ENCODE measurements at places on chromosomes 6 and 20.

- no peak for DNase-seq
Measured at GRCh38 chr6:21423106-21423854, 170.3 kb upstream of the SOX4 start.

- DNase-seq: no peak
Measured at GRCh38 chr6:133740218-133740617, 148.7 kb upstream of the TCF21 start.

DNA sequence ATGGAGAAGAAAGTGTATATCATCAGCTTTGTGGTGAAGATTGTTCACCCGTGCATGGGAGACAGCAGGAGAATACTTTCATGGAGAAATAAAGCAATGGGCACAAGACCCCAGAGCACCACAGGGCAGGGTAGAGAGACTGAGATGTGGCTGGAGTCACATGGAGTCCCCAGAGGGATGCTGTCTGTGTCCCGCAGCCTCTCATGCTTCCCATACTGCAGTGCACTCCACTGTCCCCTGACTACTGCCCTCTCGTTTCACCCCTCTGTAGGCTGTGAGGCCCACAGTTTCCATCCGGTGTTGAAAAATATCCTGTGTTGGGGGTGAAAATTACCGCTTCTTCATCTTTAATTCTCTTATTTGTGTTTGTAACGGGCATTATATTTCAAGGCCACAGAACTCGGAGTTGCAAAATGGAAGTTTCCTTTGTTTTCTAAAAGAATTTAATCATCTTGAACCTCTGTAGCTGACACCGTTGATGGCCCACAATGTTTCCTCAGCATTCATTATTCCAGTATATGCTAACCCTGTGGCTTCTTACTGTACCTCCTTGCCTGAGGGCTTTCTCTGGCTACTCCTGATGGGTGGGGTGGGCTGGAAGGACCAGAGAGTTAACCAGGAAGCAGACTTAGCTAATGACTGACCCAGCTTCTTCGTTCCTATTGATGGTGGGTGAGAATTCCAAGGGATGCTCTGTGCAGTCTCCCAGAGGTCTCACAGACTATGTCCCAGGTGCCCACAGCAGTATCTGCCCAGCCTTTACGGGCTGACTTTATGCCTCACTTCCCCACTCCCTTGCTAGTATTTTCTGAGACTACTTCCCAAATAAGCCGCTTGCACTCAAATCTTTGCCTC is 51.7 kb downstream of the PROKR2 start:
- DNase-seq: no peak

GRCh38 chr6:19876672-19877071 is 39.5 kb downstream of the ID4 start:
- no peak for DNase-seq

DNA sequence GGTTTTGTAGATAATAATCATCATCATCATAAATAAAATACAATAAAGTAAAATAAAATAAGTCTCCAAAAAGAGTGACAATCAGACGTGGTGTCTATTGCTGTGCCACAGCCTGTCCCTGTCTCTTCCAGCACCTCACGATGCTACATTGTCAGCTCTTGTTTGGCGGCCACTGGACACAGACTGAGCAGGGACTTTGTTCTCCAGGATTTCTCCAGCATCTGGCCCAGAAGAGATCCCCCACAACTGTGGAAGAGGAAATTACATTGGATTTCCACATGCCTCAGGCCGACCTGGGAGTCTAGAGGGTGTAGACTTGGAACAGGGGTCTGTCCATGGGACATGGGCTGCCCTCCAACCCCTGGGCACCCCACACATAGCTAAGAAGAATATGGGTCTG is 39.2 kb upstream of the RALY start:
- DNase-seq: no peak

DNA sequence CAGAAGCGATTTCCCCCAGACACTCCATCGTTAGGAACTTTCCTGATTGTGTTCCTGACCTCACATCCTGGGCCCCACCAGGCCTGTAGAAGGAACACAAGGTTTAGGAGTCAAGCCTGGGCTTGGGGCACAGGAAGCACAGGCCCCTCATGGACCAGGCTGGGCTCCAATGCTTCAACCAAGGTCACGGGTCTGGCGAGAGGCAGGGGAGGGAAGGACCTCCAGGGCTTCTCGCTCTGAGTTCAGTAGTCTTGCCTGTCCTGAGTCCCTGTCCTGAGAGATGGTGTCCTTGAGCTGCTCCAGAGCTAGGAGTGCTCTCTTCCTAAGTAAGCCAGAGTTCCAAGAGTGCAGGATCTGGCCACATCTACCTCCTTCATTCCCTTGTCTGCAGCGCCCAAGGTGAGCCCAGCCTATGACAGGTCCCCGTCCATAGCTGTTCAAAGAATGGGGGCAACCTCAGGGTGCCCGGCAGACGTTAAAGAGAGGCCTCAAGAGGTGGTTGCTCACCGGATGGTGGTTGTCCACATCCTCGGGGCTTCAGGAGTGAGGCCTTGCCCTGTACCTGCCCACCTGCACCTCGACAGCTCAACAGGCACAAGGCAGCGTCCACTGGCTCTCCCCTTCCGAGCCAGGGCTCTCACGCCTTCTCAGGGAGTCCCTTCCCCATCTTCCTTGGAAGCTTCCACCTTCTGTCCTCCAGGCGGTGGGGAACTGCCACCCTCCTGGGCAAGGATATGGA is 1.6 kb upstream of the TUBB1 start:
- DNase-seq: no peak

DNA sequence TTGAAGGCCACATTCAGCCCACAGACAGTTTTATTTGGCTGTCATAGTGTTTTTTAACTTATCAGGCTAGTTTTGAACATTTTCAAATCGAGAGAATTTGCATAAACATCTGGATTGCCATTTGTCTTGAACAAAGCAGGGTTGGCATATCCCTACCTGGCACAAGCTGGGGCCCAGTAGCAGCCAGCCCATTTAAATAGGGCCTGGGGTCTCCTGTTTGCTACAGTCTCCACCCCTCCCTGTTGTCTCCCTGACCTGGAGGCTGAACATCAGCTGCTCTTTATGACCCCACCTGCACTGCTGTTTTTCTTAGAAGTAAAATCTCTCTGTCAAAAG is 10.5 kb downstream of the BCAS4 start:
- no peak for DNase-seq

GRCh38 chr6:3517350-3517749 is 60.5 kb upstream of the SLC22A23 start:
- no peak for DNase-seq

DNA sequence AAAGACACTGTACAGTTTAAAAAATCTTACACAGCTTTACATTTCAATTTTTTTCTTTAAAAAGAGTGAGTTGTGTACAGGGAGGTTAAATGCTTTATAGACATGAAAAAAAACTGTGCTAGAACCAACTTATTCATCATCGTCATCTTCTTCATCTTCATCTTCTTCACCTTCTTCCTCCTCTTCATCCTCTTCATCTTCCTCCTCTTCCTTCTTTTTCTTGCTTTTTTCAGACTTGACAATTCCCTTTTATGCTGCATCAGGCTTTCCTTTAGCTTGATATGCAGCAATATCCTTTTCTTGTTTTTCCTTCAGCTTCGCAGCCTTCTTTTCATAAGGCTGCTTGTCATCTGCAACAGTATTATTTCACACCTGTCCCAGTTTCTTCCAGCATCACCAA is 34.3 kb upstream of the TMEM30A start:
- DNase-seq: no peak

DNA sequence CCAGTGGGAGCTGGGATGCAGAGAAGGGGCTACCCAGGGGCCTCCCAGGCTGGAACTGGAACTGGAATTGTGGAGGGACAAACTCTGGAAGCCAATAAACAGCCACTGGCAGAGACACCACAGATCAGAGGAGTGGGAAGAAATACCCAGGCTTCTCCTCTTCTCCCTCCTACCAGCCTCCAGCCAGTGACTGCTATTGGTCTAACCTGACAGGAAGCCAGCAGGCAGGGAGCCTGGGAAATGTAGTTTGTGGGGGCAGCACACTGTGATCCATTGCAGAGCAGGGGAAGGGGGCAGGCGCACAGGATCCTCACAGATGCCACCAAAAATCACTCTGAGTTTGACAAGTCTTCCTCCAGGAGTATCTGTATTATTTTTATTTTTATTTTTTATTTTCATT is 12.1 kb upstream of the MLN start:
- no peak for DNase-seq

DNA sequence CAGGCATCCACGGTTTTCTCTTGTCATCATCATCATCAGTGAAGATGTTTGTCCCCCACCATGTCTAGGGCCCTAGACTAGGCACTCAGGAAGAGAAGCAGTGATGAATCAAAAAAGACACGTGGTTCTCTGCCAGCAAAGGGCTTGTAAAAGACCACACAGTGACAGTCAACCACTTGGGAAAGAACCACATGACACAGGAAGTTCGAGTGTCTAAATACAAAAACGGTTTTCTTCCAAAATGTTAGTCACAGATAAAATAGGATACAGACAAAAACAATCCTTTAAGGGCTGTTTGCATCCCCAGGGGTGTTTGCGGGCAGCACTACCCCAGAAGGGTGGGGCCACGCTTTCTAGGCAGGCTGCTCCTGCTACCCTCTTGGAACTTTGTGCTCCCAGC is 356.8 kb upstream of the AGPAT4 start:
- no peak for DNase-seq

- DNase-seq: no peak
Measured at GRCh38 chr6:56749632-56750151, 107.0 kb upstream of the DST start.

- DNase-seq: no peak
Measured at GRCh38 chr20:47453167-47453782, 48.4 kb upstream of the NCOA3 start.
